ENCODE measurements at places on chromosomes 3 and 15.

- DNase-seq: peak; percentile 23
Observed at GRCh38 chr15:75171408-75171807, 30.3 kb upstream of the C15orf39 start.

DNA sequence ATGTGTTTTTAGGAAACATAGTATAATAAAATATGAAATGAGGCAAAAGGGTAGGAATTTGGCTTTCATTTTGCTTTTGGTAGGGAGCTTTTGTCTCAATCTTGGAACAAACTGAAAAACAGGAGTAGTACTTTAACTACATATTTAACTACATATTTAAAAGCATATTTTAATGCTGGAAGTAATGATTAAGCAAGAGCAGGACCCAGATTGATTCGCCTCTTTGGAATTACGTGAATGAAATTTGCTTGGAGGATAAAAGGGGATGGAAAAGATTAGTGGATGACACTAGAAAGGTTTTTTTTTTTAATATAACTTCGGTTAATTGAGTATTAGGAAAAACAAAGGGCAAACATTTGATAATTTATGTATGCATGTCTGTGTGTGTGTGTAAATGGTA, 11.2 kb upstream of the TMEM212 start:
- no peak for DNase-seq

GRCh38 chr3:127351775-127352350, 64.0 kb upstream of the PRR20G start:
- DNase-seq: no peak

- no peak for DNase-seq
Observed at GRCh38 chr15:67307889-67308597, 53.5 kb downstream of the IQCH start.

DNA sequence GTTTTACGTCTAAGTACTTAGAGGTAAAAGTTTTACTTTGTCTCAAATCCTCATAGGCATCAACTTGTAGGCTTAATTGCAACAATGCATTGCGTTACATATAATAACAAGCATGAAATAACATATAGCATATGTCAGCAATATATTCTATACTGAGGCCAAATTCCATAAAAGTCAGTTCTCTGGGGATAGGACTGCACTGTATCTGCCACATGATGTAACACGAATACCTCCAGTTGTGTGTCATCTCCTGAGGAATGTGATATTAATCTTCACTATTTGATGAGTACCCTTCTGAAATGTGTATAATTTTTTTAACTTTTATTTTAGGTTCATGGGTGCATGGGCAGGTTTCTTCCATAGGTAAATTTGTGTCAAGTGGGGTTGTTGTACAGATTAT, 126.4 kb downstream of the IMPG2 start:
- DNase-seq: no peak

GRCh38 chr15:80958818-80959495, 30.7 kb downstream of the MESD start:
- no peak for DNase-seq

- DNase-seq: no peak
Observed at GRCh38 chr3:141366285-141367037, 1.8 kb upstream of the ZBTB38 start.

DNA sequence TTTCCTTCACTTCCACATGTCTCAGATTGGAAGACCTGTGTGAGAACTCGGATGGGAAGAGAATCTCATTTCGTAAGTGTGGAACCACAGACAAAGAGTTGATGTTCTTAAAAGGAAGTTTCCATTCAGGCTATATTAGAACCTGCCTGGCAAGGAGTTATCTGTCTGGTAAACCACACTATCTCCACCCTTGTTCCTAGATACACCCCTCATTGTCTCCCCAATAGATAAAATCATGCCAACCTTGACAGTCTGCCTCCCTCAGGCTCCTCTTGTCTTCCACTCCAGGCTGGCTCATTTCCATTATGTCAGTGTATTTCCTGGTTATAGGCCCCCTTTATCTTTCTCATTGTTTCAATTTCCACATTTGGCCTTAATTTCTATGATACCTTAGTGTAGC, 89.2 kb downstream of the TMEM108 start:
- no peak for DNase-seq

- DNase-seq: no peak
Observed at GRCh38 chr3:158103887-158104327, 2.3 kb downstream of the SHOX2 start.
